Activated naive CD4-positive, alpha-beta T cell treated with anti-CD3 and anti-CD28 coated beads, Interleukin-2, amount 50 U/mL, for 16 hours (primary cell): ENCODE measurements at places on chromosomes 5 and 9.

DNA sequence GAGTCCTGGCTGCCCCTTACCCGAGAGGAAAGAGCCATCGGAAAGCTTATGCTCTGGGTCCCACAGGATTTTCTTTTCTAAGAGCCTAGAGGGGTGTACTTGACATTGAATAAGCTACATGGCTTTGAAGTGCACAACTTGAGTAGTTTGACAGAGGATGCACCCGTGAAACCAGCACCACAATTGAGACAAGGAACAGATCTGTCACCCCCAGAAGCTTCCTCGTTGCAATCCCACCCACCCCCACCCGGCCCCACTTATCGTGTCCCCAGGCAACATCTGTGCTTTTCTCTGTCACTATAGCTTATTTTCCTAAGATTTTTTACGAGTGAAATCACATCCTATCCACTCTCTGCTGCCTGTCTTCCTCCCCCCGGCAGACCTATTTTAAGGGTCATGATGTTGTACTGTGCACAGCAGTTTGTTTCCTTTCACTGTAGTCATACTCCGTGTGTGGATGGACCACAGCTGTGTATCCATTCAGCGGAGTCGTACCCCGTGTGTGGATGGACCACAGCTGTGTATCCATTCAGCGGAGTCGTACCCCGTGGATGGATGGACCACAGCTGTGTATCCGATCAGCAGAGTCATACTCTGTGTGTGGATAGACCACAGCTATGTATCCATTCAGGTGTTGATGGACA is 8.8 kb upstream of the FCN2 start:
- no peak for DNase-seq

- no peak for DNase-seq
These were observed 60.0 kb downstream of the TMEM215 start for GRCh38 chr9:32843295-32843694.

- DNase-seq: no peak
These were observed 300.1 kb upstream of the PRR16 start for GRCh38 chr5:120164037-120164436.

DNA sequence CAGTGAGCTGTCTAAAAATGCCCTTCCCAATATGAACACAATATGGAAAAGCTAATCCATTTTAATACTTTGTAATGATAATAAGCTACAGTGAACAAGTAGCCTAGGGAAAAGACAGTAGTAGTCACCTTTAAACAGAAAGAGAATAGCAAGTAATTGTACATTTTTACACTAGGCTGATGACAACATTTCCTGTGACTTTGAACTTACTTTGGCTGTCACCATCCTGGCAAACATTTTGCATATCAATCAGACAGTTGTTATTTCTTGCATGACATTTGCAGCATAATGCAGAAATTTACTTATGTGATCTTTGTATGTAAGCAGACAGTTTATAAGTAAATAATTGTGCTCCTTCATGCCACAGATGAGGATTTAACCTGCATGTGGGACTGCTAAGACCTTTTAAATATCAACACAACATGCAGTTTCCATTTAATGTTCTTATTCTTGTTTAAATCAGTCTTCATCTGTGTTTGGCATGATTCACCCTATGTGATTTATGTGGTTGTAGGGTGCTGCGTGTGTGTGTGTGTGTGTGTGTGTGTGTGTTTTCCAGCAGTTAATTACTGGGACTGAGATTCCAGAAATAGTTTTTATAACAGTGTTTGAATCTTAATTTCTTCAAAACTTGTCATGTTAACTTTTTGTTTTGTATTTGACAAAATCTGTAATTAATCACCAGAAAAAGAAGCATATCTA is 997.1 kb upstream of the ARRDC3 start:
- no peak for DNase-seq

DNA sequence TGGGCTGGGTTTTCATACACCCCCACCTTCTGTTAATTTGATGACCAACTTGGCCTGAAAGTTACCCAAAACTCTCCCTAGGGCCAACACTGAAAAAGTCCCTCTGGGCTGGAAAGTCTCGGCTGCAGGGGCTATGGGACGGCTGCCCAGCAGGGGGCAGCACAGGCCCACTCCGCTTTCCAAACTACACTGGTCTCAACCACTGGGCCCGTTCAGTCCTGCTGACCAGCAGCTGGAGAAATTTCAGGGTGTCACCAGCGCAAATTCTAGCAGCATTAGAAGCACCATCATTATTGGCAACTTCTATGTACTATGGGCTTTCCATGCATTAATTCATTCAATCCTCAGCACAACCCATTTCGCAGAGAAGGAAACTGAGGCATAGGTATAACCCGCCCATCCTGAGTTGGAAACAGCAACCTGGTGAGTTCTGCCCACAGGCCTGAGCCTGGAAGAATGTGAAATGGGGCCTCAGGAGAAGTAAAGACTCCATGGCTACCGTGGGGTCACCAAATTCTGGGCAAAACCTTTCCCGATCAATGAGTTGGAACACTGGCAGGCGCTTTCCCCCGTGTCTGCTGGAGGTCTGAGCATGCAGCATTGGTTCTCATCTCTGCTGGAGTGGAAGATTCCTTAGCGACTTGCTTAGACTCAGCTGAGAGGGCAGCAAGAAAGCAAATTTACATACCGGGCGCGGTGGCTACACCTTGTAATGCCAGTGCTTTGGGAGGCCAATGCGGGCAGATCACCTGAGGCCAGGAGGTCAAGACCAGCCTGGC is 9.7 kb downstream of the ORM2 start:
- peak; percentile 60 for DNase-seq

- no peak for DNase-seq
These were observed 8.2 kb upstream of the TYRP1 start for GRCh38 chr9:12684974-12685373.

DNA sequence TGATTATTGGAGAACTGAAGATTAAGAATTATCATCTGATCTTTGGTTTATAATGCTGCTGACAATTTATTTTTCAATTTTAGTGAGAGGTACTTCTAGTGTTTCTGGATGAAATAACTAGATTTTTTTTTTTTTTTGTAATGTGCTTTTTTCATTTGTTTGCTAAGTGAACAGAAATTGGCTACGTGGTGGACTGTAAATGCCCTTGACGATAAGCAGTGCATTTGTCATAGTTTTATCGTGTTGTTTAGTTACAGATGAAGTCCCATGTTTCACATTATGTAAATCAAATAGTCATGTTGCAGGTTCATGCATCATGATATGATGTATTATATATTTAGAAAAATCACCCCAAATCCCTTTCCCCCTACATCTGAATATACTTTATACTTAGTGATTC is 81.0 kb downstream of the ADAMTS19 start:
- DNase-seq: no peak

DNA sequence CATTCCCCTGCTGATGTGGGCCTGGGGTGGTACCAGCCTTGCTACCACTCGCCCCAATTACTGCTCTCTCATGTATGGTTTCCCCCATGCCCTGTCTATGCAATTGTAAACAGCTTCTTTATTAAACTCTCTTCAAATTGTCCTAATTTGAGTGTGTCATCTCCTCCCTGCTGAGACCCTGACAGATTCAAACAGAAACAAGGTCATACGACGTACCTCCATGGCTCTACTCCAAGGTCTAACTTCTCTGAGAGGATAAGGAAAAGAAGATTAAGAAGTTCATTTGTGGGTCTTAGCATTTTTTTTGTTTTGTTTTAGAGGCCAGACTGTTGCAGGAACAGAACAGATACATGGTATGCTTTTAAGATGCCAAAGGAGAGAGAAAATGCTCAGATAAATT is 38.0 kb downstream of the ABITRAM start:
- DNase-seq: no peak

- no peak for DNase-seq
These were observed 7.9 kb upstream of the NEUROG1 start for GRCh38 chr5:135543485-135544304.

DNA sequence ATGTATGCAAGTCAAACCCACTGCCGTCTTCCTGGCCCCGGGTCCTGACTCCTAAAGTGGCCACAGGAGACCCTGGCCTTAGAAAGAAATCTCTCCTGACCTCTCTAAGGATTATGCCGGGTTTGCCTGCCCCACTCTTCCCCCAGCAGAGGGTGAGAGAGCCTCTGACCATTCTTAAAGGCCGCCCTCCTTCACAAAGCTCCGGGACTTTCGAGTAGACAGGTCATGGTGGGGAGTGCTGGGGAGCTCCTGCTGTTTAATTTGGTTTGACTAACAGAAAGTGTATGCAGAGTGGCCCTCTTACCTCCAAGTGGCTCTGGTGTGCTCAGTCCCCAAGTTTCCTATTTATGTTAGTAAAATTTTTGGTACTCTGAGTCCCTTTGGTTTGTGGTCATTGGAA is 111.8 kb downstream of the LRRC70 start:
- no peak for DNase-seq

GRCh38 chr9:6852243-6852963 is 94.6 kb downstream of the KDM4C start:
- DNase-seq: no peak

DNA sequence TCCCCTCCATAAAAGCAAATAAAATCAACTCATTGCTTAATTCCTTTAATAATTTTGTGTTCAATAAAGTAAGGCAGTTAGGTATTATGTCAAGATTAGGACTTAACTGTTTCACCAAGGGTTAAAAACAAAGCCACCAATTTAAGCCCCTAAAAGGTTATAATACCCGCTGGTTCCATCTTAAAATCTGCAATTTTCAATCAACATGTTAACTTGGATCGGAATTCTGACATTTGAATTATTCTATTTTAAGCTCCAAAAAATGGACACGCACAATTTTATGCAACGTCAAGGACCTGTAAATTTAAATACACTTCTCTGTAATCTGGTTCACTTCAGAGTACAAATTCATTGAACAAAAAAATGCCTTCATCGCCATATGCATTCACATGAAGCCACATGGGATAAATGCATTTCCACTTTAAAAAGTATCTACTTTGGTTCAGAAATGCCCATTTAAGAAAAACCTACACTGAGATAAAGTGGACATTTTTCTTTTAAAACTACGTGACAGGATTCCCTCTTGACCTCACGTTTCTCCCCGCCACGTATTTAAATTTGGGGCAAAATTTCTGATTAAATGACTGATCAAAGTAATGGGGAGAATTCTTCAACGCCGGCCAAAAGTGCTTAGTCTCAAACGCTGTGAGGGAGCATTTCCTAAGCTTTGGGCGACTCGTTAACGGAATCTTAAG is 721 bp downstream of the GIN1 start:
- DNase-seq: no peak

GRCh38 chr5:35284364-35284763 is 54.1 kb upstream of the PRLR start:
- no peak for DNase-seq

- DNase-seq: no peak
These were observed 1842.9 kb upstream of the C9orf72 start for GRCh38 chr9:29416204-29416603.

GRCh38 chr9:127058011-127058644 is 64.3 kb downstream of the ANGPTL2 start:
- no peak for DNase-seq

DNA sequence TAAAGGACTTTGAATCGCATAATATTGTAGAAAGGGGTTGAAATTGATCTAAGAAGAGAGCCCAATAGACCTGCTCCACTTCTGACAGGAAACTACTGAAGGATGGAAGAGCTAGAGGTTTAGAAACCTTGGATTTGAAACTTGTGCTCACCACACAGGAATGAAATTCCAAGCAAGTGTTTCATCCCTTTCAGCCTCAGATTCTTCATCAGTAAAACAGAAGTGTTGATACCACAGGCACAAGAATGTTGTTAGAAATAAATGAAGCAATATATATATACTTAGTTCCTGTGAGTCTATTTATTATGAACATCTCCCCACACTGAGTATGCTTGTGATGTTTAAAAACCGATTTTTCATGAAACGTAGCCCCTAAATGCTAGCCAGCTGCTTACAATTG is 43.8 kb downstream of the PRRC1 start:
- DNase-seq: no peak

GRCh38 chr9:9846557-9846956 is 766.2 kb downstream of the PTPRD start:
- DNase-seq: no peak

DNA sequence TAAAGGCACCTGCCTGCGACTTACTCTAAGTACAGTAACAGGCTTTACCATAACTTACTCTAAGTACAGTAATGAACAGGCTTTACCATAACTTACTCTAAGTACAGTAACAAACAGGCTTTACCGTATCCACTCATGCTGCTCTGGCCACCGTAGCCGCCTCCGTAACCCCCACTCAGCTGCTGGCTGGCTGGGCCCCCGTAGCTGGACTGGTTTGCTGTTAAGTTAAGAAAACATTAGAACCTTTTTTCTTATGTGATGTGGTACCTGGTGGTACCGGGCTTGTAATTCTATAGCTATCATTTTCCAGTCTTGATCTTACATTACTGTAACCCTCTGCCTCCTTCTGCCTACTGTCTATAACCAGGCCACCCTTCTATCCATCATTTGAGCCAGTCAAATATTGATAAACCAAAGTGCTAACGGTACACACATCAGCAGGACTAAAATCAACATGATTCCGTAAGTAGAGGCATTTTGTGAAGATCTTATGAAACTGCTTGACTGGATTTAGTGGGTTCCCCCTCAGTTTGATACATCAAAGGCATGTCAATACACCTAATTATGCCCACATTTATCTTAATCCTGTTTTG is 7.4 kb downstream of the HNRNPH1 start:
- no peak for DNase-seq

DNA sequence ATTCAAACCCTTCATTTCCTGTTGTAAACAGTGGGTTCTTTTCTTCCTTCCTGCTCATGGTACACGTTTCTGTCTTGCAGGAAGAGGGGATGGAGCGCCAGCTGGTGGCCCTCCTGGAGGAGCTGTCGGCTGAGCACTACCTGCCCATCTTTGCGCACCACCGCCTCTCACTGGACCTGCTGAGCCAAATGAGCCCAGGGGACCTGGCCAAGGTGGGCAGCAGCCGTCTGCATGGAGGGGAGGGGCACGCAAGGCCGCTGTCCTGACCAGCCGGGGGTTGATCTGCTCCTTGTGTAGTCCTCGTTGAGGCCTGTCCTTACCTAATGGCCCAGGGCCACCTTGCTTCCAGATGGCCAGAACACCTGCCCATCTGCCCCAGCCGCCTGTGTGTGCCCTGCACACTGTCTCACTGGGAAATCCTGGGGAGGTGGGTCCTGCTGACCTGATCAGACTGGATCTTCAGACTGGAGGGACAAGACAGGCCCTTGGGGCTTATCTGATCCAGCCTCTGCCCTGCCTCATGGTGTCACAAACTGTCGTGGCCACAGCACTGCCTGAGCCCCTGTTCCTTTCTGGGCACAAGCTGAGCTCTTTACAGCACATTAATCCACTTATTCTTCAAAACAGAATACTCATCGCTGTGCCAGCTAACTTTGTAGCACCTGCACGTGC is 44.7 kb downstream of the LRSAM1 start:
- no peak for DNase-seq

DNA sequence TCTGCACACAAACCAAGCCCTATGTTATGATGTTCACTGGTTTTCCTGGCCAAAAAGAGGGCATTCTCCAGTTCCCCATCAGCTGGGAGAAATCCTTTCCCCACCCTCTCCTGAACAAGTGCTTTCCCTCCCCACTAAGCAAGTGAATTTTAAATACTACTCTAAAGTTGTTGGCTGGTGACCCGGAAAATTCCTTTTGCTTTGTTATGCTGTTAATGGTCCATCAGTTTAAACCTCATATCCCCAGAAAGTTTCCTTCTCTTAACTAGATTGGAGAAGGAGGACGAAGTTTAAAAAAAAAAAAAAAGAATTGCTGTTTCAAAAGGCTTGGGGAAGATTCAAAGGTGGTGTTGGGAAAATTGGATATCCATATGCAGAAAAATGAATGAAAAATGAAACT is 21.9 kb upstream of the SPRY4 start:
- no peak for DNase-seq
